ENCODE measurements at places on chromosomes 3 and 15. TPM values are rescaled to one million over a fixed set of nuclear protein-coding genes. Genes with fewer than 3 reads are reported as not detected.

The PPP1R2 gene
- total RNA-seq, result 39.7 TPM

The POPDC2 gene
- total RNA-seq, result 512 TPM

The KLHL40 gene
- total RNA-seq, result 0.22 TPM

The PIF1 gene
- 0.41 TPM for total RNA-seq

The TAGLN3 gene
- 0.74 TPM for total RNA-seq

The SEC11A gene
- total RNA-seq, result 80.0 TPM

The SRGAP3 gene
- 10.3 TPM for total RNA-seq

The RHOA gene
- total RNA-seq, result 247 TPM

The ATP13A4 gene
- total RNA-seq, result 0.52 TPM

The CCNB2 gene
- total RNA-seq, result 0.55 TPM

DNA sequence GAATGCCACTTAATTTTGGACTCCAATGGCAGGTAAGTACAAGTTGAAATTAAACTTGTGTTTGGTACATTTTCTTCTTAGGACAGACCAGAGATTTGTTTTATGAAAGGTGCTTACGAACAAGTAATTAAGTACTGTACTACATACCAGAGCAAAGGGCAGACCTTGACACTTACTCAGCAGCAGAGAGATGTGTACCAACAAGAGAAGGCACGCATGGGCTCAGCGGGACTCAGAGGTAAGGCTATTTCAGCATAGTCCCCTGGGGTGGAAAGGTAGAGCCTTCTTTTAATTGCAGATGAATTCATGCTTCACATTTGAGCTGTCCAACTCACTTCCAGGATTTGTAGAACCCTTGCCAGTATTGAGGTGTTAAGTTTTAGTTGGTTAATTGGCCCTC, 51.4 kb downstream of the ASTE1 start:
- H3K27ac ChIP-seq, result no peak overlapping the region
- H3K36me3 ChIP-seq, result peaks cover 51% of the 10 kb centered on the region

DNA sequence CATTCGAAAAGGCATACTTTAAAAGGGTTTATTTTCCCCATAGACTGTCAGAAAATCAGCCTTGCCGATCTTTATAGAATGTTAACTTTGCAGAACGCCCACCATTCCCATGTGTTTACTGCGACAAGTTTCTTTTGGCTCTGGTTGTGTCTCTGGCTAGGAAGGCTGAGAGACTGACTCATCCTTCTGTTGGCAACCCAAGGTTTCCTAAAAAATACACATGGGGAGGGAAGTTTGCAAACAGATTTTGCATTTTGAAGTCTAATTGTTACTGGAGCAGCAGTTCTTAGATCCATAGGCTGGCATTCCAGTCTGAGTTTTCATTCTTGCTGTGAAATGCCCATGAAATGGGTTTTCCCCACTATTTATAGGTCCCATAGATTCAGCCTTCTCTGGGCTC, 37.9 kb upstream of the MINAR1 start:
- no peak overlapping the region for H3K4me3 ChIP-seq
- no peaks in the 10 kb centered on the region for H3K36me3 ChIP-seq
- DNase-seq, result no peak
- H3K27me3 ChIP-seq, result peaks cover 9% of the 10 kb centered on the region

DNA sequence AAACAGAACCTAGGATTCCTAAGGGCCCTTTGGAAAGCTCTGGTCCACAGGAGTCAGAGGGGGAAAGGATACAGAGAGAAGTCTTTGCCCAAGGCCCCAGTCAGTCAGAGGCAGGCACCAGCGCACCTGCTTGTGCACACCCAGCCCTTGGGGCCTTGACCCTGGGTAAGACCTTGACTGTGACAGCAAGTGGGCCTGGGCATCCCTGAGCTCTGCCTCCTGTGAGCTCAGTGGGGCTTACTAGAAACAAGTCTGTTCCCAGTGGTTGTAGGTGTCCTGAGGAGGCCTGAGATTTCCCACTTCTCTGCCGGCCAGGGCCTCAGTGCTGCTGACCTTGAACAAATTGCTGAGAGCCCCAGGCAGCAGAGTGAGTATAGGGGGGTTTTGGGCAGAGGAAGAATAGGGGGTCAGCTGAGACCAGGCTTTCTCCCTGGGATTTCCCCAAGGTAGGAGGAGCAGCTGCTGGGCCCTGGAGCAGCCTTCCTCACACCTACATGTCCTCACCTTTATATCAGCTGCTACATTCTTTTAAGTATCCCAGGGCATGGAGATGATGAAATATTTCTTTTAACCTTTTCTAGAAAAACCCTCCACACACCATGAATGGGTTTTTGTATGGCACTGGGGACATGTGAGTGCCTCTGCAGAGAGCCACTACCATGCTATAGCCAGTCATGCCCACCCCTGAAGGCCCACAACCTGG, 9.7 kb upstream of the DAG1 start:
- H3K27ac ChIP-seq, result no peak overlapping the region
- H3K4me3 ChIP-seq, result no peak overlapping the region
- no peaks in the 10 kb centered on the region for H3K27me3 ChIP-seq
- no peaks in the 10 kb centered on the region for H3K36me3 ChIP-seq
- peaks cover 43% of the 10 kb centered on the region for H3K4me1 ChIP-seq
- DNase-seq, result no peak

DNA sequence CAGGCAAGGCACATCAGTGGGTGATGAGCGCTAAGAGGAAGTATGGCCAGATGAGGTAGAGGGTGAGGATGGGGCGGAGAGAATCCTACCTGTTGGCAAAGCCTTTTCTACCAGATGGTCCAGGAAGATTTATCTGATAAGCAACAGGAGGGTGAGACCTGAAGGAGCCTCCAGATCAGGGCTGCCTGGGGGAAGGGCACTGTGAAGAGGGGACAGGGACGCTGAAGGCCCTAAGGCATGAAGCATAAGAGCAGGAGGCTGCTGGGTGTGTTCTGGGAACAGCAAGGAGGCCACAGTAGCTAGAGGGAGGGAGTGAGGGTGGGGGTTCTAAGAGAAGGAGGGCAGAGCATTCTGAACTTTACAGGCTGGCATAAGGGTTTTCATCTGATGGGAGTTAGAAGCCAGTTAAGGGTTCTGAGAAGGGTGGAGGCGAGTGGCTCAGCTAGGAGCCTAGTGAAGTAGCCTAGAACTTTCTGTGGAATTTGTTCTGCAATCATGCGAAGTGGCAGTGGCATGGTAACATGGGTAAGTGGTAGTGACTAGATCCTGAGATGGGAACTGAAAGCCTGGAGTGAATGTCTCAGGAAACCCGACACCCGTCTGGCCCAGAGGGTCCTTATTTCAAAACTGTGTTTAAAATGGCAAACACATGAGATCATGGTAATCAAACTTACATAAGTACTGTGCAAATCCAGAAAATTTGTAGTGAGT, 29.9 kb downstream of the CGNL1 start:
- H3K4me3 ChIP-seq, result no peak overlapping the region
- H3K4me1 ChIP-seq, result peaks cover 15% of the 10 kb centered on the region
- no peak for DNase-seq
- H3K27me3 ChIP-seq, result peaks cover 7% of the 10 kb centered on the region

- H3K27ac ChIP-seq, result no peak overlapping the region
- no peaks in the 10 kb centered on the region for H3K36me3 ChIP-seq
- no peaks in the 10 kb centered on the region for H3K4me1 ChIP-seq
- H3K27me3 ChIP-seq, result peaks cover 36% of the 10 kb centered on the region
Measured at GRCh38 chr15:74343127-74343796, 24.2 kb downstream of the CYP11A1 start.

DNA sequence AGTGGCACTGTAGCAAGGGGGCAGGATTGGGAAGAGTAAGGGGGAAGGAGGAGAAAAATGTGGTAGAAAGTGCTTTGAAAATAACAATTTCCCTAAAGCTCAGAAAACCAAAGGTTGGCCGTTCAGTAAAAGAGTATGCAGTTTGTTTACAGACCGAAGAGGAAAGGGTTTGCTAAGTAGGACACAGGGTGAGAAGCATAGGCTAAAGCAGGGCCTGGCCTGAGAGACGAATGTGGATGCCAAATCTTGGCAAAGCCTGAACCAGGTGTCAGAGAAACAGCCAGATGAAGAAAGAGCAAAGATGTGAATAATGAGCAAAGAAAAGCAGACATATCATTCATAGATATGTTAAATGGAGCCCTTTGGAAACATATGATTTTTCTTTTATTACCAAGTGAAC, 17.1 kb downstream of the NEK10 start:
- no peak overlapping the region for H3K27ac ChIP-seq
- no peaks in the 10 kb centered on the region for H3K27me3 ChIP-seq
- H3K4me1 ChIP-seq, result peaks cover 12% of the 10 kb centered on the region
- DNase-seq, result no peak
- H3K36me3 ChIP-seq, result no peaks in the 10 kb centered on the region

DNA sequence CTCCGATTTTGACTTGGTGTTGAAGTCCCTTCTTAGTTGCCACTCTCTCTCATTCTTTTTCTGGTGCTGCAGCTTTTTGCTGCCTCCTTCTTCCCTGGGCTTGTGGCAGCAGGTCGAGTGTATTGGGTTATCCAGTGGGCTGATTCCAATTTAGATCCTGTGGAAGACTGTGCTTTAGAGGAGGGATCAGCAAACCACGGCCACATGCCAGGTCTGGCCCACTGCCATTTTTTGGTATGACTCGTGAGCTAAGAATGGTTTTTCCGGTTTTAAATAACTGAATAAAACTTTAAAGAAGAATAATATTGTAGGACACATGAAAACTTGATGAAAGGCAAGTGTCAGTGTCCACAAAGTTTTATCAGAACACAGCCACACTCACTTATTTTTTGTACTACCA, 330.5 kb downstream of the ROBO2 start:
- no peaks in the 10 kb centered on the region for H3K36me3 ChIP-seq
- H3K27ac ChIP-seq, result no peak overlapping the region
- no peak for DNase-seq
- no peaks in the 10 kb centered on the region for H3K4me1 ChIP-seq
- H3K4me3 ChIP-seq, result no peak overlapping the region
- no peaks in the 10 kb centered on the region for H3K27me3 ChIP-seq

- H3K27ac ChIP-seq, result no peak overlapping the region
- H3K36me3 ChIP-seq, result no peaks in the 10 kb centered on the region
- H3K4me1 ChIP-seq, result peaks cover 3% of the 10 kb centered on the region
- H3K4me3 ChIP-seq, result no peak overlapping the region
- no peaks in the 10 kb centered on the region for H3K27me3 ChIP-seq
Measured at GRCh38 chr3:197368821-197369220, 70.4 kb upstream of the DLG1 start.

GRCh38 chr15:59632714-59633113, 21.1 kb downstream of the GCNT3 start:
- no peaks in the 10 kb centered on the region for H3K27me3 ChIP-seq
- H3K27ac ChIP-seq, result no peak overlapping the region
- H3K4me3 ChIP-seq, result no peak overlapping the region
- no peak for DNase-seq

DNA sequence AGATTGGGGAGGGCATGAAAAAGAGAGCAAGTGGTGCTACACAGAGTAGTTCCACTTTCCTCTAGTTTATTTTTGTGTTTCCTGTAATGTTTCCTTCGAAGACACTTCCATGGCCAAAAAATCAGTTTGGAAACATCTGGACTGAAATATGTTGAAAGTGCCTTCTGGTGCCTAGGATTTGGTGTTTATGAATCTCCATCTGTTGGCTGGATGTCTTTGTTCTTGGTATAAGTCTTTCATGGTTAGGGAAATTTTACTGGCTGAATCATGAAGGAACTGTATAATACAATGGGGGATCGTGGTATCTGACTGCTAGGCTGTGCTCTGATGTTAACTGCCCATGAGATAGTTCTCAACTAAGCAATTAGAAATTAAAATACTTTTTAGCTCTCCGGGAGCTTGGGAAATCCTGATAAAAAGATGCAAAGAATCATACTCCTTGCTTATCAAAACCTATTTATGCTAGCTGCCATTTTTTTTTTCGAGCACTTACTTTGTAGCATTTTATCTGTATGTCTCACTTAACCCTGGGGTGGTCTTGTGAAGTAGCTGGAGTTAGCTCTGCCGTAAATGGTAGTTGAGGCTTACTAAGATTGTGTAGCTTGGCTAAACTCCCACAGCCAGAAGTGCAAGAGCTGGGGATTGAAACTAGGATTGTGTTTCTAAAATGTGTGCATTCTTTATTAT, 21.9 kb downstream of the AKAP13 start:
- no peaks in the 10 kb centered on the region for H3K36me3 ChIP-seq
- H3K27ac ChIP-seq, result peak overlapping the region; percentile 48
- peak overlapping the region; percentile 4 for H3K4me3 ChIP-seq
- peaks cover 92% of the 10 kb centered on the region for H3K4me1 ChIP-seq
- H3K27me3 ChIP-seq, result no peaks in the 10 kb centered on the region
- no peak for DNase-seq

Measured in left ventricle myocardium inferior (tissue), 1 donor.